ENCODE measurements at places on chromosomes 16 and 17. TPM values are rescaled to one million over a fixed set of nuclear protein-coding genes. Genes with fewer than 3 reads are reported as not detected.
A peak's percentile ranks its signal among the peaks of the same experiment; 100 is the strongest.

- DNase-seq: no peak
These were observed 9.2 kb upstream of the MSLN start for GRCh38 chr16:751152-752006.

FOXL1 gene
- 6.3 TPM for polyA plus RNA-seq

DNA sequence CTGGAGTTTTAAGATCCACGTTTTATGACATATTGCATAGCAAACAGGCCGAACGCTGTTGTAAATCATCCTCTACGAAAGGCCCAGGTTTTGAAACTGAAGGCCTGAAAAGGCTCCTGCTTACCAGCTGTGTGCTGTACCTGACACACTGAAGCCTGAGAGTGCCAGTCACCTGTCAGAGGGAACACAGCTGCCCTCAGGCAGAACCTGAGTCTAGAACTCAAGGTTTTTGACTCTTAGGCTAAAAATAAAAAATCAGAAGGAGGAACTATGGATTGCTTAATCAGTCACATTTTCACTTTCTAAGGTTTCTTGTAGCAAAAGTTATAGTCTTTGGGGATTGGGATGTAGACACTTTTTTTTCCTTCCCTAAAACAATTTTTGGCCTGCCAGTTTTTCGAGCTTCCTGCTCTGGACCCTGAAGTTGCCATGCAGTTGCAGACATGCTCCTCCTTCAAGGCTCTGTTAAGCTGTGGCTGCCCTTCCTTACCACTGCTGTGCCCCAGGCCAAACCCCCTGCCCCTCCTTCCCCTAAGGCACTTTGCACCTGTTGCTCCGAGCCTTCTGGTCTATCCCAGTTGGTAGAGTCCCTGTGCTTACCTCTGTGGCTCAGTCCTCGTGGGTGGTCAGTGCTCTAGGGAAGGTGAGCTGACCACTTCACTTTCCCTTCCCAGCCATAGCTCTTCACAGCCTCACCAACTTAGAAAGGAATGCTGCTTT lies 56.6 kb downstream of the TENT4B start:
- peak; percentile 48 for DNase-seq

DNA sequence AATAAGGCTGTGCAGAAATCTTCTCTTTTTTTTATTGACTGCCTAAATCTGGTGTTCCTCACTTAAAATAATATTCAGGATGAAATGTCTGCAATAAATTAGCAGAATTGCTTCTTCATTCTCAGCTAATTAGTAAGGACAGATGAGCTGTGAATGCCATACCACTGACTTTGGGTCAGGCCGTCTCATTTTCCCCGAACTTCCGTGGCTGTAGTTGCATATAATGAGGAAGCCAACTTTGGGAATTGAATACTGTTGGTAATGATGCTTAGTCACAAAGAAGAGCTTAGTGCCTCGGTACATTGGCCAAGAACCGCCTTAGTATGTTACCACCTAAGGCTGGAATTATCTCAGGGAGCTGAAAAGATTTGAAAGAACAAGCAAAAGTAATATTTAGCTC lies 47.6 kb downstream of the NUP93 start:
- no peak for DNase-seq

IRX3 gene
- polyA plus RNA-seq: 0.07 TPM

- no peak for DNase-seq
These were observed 155.8 kb upstream of the GSE1 start for GRCh38 chr16:85457366-85457765.

DNA sequence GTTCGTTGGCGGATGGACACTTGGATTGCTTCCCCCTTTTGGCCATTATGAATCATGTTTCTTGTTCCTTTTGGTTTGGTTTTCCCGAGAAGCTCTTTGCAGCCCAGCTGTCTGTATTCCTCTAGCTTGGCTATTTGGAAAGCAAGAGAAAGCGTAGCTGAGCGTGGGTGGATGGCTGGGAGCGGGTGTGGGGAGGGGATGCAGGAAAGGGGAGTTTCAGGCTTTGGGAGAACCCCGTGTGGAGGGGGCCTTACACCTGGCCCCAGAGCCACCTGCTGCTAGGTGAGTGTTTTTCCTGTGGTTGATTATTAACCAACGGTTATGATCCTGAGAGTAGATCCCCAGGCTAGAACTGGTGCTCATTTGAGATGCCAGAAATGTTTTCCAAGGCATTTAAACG lies 103.7 kb downstream of the RAP1GAP2 start:
- peak; percentile 73 for DNase-seq

SLC52A1 gene
- 41.6 TPM for polyA plus RNA-seq

DNA sequence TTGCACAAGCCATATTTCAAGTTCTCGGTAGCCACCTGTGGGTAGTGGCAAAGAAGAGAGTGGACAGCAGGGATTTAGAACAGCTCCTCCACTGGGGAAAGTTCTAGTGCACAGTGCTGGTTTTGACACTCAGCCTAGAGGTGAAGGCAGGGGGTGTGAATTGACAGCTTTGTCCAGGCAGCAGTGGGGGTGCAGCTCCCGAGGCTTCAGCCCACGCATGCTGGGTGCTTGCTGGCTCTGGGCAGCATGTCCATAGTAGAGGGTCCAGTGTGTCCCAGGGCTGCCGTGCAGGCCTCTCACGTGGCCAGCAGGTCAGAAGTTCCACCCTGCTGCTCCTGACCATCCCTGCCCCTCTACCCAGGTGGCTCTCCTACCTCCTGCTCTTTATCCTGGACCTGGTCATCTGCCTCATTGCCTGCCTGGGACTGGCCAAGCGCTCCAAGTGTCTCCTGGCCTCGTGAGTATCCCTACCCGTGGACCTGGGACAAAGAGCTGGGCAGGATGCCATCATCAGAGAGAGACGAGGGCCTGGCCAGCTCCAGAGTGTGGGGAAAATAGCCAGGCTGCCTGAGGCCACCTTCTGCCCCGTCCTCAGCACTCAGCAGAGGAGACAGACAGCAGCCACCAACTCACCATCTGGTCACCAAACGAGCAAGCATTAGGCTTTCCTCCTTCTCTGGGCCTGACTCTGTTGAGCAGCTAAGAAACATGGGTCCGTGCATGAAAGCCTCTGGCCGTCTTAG lies 29.8 kb downstream of the TTYH2 start:
- DNase-seq: no peak

- DNase-seq: no peak
These were observed 102.9 kb downstream of the NDE1 start for GRCh38 chr16:15752717-15753488.

ADAP2 gene
- polyA plus RNA-seq: 6.1 TPM

DNA sequence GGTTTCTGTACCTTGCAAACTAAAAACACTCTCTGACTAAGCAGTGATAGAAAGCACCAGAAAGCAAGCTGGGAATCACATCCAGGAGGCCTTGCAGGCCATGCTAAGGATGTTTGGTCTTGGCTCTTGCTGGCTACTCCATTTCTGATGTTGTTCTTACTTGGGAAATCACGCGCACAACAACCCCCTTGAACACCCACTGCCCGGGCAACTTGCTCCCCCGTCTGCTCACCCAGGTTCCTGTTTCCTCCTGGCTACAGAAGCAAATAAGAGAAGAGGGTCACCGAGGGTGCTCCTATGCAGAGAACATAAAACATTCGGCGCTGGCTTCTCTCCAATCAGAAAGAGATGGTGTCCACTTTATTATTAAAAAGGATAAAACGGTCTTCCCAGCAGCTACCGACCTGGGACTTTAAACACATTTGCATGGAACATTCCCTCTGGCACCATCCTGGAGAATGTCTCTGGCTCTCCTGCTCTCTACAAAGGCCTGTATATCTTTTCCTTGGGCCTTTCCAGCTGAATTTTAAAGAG lies 271.2 kb upstream of the RPL38 start:
- DNase-seq: no peak

- DNase-seq: peak; percentile 93
These were observed 902 bp downstream of the ARHGAP27 start for GRCh38 chr17:45431531-45432404.

GRCh38 chr16:81861915-81862314 lies 82.8 kb downstream of the PLCG2 start:
- DNase-seq: no peak
